IPS DF 19.7 (cell line): ENCODE measurements at places on chromosomes 11 and 22.
A peak's percentile ranks its signal among the peaks of the same experiment; 100 is the strongest.

DNA sequence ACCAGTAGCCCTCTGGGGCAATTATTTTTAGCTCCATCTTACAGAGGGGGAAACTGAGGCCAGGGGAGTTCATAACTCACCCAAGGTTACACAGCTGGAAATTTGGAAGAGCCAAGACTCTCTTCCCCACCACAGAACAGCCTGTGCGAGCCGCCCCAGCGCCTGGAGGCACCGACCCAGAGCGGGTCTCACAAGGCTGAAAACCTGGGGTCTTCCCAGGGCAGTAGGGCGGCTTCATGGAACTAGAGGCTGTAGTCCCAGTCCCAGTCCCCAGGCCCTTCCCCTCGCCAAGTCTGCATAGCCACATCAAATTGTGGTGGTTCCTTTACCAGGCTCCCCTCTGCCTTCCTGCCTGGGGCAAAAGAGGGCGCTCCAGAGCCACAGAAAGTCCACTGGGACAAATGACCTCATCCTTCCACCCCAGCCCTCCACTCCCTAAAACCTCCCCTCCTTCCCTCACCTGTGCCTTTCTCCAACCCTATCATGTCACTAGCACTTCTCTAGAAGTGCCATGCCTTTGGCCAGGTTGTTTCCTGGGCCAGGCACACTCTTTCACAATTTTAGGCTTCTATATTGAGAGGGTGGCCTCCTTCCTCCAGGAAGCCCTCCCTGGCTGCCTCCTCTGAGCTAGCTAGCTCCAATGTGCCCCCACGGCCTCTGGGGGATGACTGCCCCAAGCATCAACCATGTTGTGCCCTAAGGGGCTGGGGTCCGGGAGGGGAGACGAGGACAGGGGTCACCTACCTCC, 15.2 kb upstream of the CDC42EP1 start:
- DNase-seq, result no peak

GRCh38 chr11:101127699-101128570, 1.7 kb downstream of the PGR start:
- DNase-seq, result no peak

DNA sequence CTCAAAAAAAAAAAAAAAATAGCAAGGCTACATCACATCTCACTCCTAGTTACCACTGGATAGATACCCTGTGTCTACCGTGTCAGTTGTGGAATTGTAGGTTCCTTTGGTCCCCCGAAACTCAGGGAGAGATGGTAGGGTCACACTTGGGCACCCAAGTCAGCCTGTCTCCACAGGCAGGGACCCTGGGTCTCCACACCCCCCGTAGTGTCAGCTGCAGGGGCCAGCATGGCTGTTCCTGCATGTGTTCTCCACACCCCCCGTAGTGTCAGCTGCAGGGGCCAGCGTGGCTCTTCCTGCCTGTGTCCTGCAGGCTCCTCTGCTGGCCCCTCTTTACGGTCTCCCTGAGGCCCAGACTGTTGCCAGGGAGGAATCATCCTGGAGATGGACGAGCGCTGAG, 282.1 kb downstream of the BRD1 start:
- DNase-seq, result no peak

GRCh38 chr22:46585340-46586122, 34.7 kb upstream of the GRAMD4 start:
- no peak for DNase-seq

GRCh38 chr22:23742505-23743264, 8.2 kb downstream of the ZNF70 start:
- no peak for DNase-seq

DNA sequence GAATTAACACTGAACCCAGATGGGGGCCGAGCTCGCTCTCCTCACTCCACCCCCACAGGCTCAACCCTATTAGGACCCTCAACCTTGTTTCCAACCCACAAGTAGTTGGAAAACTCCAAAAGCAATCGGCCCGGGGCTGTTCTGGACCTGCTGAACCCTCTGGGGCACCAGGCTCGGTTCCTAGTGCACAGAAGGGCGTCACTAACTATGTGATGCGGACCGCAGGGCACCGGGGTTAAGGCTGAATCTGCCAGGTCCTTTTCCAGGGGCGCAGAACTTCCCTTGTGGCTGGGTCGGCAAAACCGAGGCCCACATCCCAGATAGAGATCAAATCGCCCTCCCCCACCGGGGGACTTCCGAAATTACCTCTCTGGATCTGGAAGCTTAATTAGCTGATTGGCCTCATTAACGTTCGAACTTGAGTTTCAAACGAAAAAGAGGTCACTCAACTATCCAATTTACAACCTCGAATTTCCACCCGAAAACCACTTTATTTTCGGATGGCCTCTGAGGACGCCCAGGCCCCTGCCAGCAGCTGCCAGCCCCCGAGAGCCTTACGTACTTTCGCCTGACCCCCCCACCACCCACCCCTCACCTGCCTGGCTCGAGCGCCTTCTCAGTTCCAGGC, 1.7 kb downstream of the SHANK2 start:
- DNase-seq, result no peak

DNA sequence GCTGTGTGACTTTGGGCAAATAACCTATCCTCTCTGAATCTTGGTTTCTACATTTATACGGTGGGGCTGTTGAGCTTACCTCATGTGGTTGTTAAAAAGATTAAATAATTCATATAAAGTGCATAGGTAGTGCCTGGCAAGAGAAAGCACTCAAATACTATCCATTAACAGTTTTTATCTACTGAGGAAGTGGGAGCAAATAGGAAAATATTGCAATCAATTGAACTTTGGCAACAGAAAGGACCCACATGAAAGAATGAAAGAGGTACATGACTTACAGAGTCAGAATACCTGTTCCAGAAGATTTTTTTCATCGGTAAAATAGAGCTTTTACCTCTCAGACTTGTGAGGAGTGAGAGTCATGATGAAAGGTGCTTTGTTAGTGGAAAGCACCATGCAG, 6.3 kb upstream of the PPP2R1B start:
- no peak for DNase-seq

DNA sequence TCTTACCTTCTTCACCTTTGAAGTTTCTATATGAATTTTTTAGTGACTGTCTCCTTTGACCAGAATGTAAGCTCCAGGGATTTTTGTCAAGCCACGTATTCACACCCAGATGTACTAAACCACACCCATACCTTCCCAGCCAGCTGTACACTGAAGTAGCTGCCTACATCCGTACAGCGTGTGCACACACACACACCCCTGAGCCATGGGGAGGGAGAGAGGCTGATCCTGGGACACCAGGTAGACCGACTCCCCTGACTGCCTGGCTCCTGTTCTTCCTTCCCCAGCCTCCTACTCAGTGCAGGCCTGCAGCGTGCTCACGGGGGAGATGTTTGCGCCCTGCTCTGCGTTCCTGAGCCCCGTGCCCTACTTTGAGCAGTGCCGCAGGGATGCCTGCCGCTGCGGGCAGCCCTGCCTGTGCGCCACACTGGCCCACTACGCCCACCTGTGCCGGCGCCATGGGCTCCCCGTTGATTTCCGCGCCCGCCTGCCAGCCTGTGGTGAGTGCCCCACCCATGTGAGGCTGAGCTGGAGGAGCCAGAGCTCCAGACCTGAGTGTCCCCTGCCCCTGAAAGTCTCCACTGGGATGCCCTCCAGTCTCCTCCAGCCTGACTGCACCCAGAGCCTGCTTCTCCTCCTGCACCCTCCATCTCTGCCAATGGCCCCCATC, 25.9 kb downstream of the OTOG start:
- DNase-seq, result no peak

- no peak for DNase-seq
Measured at GRCh38 chr22:48627203-48627602, 1200.5 kb downstream of the BRD1 start.

DNA sequence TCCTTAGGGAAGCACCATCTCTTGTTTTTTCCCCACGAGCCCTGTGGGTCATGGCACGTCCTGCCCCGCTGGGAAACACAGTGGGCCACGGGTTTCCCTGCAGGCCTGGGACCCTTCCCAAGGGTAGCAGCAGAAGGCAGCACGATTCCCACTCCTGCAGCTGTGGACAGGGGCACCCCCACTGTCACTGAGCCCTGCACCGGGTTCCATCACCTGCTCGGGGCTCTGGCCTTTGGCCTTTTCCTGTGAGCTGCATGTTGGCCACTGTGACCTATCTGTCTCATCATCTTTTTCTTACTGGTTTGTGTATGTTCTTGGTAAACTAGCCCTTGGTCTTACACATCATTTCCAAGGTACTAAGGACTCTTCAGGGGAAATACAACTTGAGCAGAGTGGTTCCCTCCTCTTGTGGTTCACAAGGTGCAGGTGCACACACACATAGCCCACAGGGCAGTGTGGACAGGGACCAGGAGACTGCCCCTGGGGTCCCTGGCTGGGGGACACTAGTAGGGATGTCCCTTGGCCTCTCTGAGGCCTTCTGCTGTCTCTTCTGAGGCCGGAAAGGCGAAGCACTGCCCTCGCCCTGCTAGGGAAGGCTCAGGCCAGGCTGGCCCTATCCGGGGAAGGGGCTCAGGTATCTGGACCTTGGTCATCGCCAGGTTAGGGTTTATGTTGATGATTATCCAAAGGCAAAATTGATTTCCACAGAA, 19.0 kb upstream of the TXNRD2 start:
- DNase-seq, result no peak

DNA sequence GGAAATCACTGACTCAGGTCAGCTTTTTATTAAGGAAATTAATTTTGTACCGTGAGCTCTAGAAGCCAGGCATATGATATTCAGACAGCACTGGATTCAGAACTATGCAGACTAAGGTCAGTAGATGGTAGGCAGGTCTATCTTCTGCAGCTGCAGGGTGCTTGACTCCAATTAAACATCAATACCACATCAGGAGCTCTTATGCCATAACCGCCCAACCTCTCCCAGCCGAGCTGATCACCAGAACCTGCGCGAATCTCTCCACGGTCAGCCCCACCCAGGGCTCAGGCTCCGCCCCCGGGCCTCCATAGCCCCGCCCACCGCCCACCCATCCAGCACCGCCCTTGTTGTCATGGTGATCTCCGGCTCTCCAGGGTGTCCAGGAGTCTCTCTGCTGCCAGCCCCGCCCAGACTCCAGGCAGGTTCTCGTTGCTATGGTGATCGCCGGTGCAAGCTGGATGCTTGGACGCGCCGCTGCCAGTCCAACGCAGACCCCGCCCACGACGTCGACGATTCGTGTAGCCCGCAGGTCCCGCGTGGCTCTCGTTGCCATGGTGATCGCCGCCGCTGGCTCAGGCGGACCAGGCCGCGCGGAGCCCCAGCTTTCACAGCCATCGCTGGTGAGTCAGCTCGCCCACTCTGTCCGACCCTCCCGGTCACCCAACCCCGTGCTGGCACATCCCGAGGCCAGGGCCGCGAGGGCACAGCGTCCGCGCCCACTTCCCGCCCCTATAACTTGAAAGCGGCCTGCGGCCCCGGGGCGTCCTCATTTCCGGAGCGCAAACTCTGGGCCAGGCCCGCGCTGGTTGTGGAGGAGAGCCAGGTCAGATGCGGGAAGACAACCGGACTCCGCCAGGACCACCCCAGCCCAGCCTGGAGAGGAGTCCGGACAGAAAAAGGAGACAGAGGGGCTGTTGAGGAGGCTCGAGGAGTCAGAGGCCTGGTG, at the start of gene RAB36:
Gene RAB36, plus strand, starts transcription at position 546 of the 946 bp plus-strand sequence. CDS start 1,140 bp downstream, outside the sequence.
- peak; percentile 94 for DNase-seq

- DNase-seq, result no peak
Measured at GRCh38 chr11:94907226-94907625, 66.1 kb downstream of the CWC15 start.

DNA sequence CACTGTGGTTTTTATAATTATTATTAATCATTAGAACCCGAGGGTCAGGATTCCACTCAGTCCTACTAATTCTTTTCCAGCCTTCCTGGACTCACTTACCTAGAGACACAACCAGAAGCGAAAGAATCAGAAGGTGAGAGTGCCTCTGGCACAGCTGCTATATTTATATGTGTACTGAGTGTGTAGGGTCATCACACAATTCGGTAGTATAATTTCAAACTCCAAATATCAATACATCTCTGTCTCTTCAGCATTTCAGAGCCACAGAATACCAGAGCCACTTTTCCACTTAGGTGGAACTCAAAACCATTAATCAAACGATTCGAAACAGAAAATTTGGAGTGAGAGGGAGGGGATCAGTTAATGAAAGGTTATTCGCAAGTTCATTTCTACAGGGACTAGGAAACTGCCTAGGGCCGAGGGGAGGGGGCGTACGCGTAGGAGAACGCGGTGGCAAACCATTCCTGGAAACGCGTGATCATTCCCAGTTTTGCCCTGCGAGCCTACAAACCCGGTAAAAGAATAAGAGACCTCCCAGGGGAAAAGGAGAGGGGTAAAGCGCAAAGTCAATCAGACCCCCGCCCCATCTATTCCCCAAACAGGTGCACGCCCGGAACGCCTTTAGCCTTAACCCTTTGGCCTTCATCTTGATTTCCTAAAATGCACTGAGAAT, 5.4 kb downstream of the BSX start:
- no peak for DNase-seq

GRCh38 chr11:132784441-132784840, 747.9 kb downstream of the OPCML start:
- DNase-seq, result no peak

DNA sequence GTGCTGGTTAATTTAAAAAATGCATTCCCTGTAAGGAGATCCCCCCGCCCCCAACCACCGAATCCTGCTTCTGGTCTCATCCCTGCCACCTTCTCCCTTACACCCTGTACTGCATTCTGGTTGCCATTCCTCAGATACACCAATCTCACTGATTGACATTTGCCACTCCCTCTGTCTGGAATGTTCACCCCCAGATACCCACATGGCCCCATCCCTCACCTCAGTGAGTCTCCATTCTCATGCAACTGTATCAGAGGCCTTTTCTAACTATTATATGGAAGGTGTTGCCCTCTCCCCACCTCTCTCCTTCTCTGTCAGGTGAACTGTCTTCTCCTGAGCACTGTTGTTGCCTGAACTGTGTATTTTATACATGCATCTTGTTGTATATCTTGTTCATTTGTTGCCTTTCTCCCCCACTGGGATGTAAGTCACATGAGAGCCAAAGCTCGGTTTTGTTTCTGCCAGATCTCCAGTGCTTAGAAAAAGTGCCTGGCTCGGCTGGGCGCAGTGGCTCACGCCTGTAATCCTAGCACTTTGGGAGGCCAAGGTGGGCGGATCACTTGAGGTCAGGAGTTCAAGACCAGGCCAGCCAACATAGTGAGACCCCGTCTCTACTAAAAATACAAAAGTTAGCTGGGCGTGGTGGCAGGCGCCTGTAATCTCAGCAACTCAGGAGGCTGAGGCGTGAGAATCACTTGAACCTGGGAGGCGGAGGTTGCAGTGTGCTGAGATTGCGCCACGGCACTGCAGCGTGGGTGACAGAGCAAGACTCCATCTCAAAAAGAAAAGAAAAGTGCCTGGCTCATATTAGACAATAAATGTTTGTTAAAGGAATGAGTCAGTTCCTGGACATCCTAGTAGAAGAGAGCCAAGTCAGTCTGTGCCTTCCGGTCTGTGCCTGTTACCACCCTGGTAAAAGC, 61.0 kb downstream of the TNRC6B start:
- DNase-seq, result no peak
